Stimulated activated CD4-positive, alpha-beta T cell treated with anti-CD3 and anti-CD28 coated beads, TNF-alpha, amount 100 ng/mL, for 24 hours (primary cell): ENCODE measurements at places on chromosomes 2 and 18.

DNA sequence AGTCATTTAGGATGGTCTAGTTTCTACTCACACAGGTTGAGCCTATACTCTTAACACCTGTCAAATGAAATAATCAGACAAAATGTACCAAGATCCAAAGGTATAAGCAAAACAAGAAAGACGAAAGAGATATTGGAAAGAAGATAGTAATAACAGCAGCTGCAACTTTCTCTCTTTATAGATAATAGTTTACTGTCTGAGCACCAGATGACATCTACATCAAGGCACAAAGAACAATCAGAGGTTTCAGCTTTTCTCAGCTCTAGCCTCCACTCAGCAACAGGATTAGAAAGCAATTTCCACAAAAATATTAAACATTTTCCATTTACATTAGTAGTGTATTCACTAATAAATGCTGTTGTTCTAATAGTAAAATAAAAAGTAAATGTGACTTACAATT, 66.3 kb downstream of the RTTN start:
- no peak for DNase-seq

DNA sequence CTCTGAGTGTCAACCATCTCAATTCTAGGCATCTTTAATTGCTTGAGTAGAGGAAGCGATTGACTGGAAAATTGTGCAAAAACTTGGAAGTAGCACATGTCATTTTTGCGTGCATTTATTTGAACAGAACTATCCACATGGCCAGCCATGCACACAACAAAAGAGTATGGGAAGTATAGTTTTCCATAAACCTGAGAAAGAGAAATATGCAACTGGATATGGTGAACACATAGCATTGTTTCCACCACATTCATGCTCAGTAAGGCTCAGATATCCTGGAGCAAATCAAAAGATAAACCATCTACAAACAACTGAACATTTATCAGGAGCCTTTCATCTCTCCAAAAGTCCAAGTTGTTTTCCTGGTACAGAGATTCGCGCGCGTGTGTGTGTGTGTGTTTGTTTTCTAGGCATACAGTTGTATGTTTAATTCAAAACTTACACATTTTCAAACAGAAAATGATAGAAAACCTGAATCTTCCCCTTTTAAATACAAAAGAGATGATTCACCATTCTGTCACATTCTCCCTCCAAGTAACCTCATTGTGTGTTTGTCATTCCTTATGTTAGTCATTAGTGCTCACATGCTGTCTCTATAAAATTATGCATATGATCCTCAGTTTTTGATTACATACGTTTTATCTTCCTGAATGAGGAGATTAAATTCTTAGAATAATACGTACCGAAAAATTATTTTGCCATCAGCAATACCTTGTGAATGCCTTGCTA, 780.4 kb upstream of the NRXN1 start:
- DNase-seq: no peak

- DNase-seq: peak; percentile 35
Measured at GRCh38 chr2:174697255-174697654, 67.0 kb downstream of the CHRNA1 start.

GRCh38 chr2:33804155-33804554, 205.1 kb upstream of the FAM98A start:
- DNase-seq: no peak

- no peak for DNase-seq
Measured at GRCh38 chr18:13028869-13029268, 37.7 kb downstream of the CEP192 start.

DNA sequence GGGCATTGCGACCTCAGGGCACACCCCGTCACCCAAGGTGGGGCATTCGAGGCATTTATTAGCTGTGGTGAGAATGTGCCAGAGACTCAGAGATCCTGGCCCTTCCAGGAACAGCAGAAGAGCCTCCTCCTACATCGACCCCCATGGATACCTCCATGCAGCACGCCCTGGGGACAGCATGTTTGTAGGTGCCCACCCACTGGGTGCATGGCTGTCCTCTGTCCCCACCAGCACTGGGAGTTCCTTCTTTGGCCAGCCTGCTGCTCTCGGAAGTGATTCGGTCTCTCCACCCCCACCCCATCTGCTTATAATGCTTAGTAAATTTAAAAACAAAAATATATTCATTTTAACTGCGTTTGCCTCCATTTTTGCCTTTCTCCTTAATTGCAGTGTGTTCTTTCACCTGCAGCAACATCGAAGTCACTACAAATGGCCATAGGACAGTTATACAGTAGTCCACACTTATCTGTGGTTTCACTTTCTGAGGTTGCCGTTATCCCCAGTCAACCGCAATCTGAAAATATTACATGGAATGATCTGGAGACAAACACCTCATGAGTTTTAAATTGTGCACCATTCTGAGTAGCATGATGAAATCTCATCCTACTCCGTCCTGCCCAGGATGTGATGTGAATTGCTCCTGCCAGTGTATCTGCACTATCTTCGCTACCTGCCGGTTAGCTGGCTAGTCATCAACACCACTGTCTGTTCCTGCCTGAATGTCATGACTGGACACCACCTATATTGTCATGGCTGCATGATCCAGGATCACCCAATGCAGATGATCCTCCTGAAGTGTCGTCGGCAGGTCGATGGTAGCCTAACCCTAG, 29.6 kb upstream of the ZCCHC2 start:
- DNase-seq: no peak

DNA sequence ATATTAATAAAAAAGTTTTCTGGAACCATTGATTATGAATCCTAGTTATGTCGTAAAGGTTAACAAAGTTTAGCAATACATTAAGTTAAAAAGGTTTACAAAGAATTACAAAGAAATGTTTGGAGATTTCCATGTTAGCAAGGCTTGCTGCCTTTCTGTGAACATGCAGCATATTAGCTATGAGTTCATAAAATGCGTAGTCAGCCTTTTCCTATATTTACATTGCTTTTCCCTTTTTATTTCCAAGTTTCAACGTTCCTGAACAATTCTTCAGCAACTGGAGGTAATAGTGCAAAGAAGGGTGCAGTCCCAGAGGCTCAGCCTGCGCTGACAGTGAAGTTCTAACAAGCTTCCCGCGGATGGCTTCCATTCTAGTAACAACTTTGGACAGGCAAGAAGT, 51.6 kb downstream of the WDSUB1 start:
- no peak for DNase-seq

- DNase-seq: no peak
Measured at GRCh38 chr2:163799807-163800206, 64.0 kb upstream of the FIGN start.

GRCh38 chr2:128756365-128756717, 437.7 kb upstream of the HS6ST1 start:
- no peak for DNase-seq

GRCh38 chr2:33215299-33215698, 261.1 kb upstream of the RASGRP3 start:
- DNase-seq: no peak

DNA sequence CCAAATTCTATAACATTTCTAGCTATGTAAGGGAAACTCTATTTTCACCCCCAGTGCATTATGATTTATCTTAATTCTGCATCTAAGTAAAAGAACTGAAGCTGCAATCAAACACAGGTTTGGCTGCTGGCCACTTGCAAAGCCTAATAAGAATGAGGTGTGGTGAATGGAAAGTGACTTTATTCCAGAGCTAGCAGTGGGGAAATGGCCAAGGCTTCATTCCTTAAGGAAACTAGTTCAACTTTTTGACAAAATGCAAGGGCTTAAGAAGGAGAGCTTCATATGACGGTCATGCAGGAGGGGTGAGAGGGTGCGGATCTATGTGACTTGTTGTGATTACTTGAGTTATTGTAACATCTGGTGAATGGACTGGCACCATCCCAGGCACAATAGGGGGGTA, 1802.0 kb downstream of the SUCLG1 start:
- no peak for DNase-seq

DNA sequence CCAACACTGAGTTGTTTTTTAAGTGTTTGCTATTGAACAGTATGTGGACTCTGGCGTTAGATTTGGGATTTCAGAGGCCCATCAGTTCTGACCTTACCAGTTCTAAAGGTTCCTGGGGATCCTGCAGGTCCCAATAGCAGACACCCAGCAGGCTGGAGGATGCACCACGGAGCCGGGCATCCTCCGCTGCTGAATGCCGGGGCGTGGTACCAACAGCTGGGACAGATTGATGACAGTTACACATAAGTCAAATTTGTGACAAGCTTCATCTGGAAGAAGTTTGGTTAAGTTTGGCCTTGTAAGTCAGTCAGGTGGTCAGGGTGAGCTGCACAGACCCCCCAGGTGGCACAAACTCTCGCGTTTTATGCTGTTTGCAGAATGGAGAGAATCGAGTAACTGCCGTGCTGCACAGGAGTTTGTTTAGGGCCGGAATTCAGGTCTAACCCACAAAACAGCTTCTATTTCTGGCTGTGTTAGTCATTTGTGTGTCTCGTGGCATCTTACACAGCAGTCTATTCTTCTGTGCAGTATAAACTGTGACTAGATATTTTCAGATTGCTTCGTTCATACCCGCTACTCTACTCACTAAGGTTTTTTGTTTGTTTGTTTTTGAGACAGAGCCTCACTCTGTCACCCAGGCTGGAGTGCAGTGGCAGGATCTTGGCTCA, 19.2 kb downstream of the CTDP1 start:
- DNase-seq: no peak

GRCh38 chr18:36179562-36180355, 7.5 kb upstream of the MOCOS start:
- no peak for DNase-seq

- no peak for DNase-seq
Measured at GRCh38 chr2:143893371-143893770, 626.5 kb downstream of the ZEB2 start.

DNA sequence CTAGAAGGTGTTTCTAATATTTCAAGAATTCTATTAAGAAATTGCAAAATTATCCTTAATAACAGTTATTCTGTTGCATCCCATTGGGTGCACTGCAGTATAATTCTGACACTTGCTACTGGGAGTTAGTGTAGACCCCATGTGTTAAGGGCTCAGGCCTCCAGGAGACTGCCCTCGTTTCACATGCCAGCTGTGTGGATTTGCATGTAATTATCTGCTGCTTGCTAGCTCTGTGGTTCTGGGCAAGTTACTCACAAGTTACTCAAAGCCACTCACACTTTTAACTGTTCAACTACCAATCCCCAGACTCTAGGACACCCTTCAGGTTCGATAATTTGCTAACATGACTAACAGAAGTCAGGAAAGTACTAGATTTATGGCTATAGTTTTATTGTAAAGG, 38.6 kb downstream of the ST6GAL2 start:
- DNase-seq: no peak

DNA sequence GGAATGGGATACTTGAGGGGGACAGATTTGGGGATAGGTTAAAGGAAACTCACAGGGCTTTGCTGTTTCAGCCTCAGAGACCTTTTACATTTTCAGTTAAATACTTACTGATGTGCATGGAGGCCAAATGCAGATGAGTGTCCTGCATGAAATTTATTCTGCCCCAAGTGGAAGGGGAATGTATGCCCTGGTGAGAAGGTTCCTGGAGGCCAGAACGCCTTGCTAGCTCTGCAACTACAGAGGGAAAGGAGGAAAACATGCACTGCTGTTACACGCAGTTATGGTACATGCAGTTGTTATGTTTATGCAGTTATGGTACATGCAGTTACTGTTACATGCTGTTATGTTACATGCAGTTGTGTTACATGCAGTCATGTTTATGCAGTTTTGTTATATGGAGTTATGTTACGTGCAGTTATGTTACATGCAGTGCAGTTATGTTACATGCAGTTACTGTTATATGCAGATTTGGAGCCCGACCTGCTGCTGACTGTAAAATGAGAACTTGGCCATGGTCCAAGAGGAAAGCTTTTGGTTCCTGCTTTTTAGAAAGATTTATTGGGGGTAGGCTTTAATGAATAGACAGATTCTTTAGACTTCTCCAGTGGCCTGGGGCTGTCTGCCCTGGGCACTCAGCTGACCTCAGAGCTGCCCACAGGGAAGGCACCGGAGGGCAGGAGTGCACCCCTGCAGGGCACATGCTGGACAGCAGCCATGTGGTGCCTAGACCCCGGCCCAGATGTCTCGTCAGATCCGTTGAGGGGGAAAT, 84.1 kb downstream of the LDLRAD4 start:
- DNase-seq: no peak

GRCh38 chr2:16664052-16664731, 1.4 kb downstream of the CYRIA start:
- DNase-seq: no peak

- DNase-seq: no peak
Measured at GRCh38 chr2:180657054-180657453, 323.4 kb upstream of the UBE2E3 start.

- DNase-seq: no peak
Measured at GRCh38 chr2:170284205-170284604, 106.3 kb downstream of the MYO3B start.

DNA sequence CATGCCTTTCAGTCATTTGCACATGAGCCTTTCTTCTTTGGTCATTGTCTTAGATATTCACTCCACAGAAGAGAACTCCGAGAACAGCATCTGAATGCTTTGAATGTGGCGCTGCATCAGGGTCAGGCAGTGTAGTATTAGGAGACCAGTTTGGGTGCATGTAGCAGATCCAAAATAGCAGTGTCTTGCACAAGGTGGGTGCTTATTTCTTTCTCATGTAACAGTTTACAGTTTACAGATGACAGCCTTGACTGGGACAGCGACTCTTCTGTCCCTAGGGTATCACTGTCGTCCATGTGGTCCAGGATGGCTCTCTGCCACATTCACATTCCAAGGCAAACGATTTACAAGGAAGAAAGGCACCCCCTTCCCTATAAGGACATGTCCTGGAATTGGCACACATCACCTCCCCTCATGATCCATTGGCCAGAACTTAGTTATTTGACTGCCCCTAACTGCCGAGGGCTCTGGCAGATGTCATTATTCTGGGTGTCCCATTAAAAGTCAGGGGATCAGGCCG, 101.0 kb downstream of the STPG4 start:
- no peak for DNase-seq

DNA sequence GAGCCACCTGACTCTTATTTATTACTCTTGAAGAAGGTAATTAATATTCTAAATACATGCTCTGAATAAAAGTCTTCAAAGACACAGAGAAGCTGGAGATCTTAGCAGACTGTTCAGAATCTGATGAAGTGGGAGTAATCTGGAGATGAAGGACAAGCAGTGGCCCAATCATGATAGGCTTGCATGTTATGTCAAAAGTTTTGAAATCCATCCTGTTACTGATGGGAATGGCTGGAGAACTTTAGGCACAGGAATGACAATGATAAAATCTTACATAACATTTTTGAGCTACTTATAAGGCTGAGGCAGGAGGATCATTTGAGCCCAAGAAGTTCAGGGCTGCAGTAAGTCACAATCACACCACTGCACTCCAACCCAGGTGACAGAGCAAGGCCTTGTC, 2.4 kb upstream of the RIF1 start:
- no peak for DNase-seq

GRCh38 chr2:241240320-241241004, 52.0 kb downstream of the ANO7 start:
- DNase-seq: no peak

DNA sequence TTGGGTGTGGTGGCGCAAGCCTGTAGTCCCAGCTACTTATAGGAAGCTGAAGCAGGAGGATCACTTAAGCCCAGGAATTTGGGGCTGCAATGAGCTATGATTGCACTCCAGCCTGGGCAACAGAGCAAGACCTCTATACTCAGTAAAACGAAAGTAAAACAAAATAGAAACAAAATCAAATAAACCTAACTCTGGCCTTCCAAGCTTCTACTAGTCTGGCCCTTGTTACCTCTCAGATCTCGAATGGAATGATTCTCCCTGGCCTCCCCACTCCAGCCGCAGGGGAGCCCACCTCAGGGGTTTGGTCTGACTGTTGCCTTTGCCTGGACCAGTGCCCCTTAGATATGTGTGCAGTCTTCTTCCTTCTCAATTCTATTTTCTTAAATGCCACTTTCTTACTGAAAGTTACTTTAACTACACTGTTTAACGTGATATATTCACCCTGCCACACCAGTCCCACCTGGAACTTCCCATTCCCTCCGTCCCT, 160.0 kb upstream of the GCFC2 start:
- DNase-seq: no peak

- no peak for DNase-seq
Measured at GRCh38 chr2:144645083-144645778, 125.3 kb upstream of the ZEB2 start.
